GM10248 (cell line): ENCODE measurements at places on chromosomes 6 and 20.

DNA sequence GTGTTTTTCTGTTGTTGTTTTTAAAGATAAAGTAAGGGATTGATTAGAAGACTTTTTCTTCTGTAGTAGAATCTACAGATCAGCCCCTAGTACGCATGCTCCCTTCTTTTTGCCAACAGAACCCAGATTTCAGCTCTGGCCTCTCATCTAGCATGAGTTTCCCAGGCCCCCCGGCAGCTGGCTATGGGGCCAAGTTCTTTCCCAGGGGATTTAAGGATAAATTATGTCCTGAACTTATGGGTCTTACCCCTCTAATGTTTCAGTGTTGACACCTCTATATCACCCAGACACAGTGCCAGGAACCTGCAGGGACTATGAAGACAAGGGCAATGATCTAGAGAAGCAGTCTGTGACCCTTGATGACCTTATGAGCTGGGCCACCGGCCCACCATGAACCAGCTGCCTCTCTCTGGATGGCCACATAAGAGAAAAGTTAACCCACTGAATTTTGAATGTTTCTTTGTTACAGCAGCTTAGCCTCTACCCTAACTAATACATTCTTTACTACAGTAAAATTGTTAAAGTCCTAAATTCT lies 150.5 kb downstream of the UNC5CL start:
- no peak for DNase-seq

GRCh38 chr20:46214824-46215488 lies 93.3 kb downstream of the CDH22 start:
- DNase-seq: no peak

DNA sequence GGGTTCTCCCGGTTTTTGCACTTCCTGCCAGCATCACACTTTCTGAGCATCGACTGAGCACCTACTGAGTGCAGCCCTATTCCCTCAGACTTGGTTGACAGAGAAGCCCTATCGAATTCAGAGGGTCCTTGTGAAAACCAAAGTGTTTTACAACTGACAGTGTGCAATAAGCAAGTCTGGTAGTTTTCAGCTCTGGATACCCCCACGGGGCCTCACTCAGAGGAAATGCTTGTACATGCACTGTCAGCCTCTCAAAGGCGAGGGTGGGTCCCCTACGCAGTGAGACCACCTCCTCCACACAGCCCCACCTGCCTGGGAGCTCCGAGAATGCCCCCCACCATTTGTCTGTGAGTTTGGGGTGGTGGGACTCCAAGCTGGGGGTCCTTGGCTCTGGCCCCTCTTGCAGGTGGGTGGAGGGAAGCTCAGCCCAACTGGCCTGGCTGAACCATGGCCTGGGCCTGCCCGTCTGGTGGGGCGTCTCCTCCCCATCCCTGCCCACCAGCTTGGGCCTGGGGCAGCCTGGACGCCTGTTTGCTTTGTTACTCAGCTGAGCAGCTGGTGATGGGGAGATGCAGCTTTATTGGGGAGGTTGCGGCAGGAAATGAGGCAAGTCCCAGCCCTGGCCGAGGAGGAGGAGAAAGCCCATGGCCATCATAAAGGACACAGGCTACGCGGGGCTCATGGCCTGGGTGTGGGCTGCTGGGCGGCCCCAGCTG lies 1.7 kb downstream of the SPDEF start:
- DNase-seq: no peak

- no peak for DNase-seq
Observed at GRCh38 chr6:1577896-1578745, 31.6 kb upstream of the FOXC1 start.

DNA sequence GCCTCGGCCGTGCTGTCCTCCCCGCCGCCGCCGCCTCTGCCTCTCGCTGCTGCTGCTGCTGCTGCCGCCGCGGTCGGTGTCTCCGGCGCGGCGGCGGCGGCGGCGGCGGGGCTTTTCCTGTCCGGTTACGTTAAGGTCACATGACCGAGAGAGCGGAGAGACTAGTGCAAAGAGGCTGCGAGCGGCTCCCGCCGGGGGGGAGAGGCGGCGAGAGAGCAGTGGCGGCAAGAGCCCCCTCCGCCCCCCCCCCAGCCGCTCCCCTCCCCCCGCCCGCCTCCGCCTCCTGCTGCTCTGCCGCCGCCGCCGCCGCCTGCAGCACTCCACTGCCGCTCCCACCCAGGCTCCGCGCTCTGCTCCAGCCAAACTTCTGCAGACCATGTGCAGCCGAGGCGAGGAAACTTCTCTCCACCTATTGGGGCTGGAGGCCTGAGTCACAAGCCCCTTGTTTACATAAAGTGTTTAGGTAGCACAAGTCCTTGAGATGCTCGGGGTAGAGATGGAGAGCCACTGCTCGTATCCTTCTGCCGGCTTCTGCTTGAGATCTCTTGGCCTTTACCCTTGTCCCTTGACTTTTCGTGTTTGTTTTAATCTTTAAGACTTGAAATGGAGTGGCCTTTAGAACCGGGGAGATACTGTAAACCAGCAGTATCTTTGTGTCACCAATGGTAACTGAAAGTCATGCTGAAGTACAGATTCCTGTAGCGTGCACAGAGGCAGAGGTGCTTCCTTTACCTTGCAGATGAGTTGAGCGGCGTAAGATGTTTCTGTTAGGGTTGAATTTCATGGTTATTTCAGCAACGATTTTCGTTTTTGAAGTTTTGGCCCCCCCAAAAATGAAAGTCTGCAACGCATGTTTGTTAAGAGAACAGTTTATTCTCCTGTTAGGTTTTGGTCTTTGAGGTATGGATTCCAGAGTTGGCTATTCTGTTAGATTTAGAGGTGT lies at the start of gene ZBTB2:
TSS of gene ZBTB2 (minus strand) at position 89 of the 943 bp plus-strand sequence. CDS start 17,922 bp downstream, outside the sequence.
- DNase-seq: peak; percentile 70
